ENCODE measurements at places on chromosomes 6 and 20.

GRCh38 chr20:37579106-37579505 lies 51.4 kb upstream of the BLCAP start:
- no peak for DNase-seq

- peak; percentile 16 for DNase-seq
These were observed 30.4 kb downstream of the AFDN start for GRCh38 chr6:167856999-167857660.

DNA sequence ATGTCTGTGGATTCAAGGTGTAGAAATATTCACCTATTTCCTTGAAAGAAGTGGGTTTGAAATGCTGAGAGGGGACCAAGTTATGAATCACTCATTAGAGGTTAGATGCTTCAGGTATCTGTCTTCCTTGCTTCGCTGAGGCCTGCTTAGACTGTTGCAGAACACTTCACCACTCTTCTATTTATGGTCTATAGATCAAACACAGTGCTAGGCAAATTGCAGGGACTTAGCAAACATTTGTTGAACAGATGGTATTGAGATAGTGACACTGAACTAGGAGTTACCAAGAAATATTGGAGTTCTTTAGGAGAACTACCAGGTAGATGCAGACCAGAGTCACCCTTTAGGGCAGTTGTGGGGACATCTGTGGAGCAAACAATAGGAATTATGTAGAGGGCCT lies 123.8 kb downstream of the RFPL4B start:
- DNase-seq, result no peak

GRCh38 chr20:53161473-53161872 lies 189.3 kb downstream of the TSHZ2 start:
- DNase-seq, result no peak
